Epithelial cell of esophagus (primary cell): ENCODE measurements at places on chromosomes 6 and 20.

DNA sequence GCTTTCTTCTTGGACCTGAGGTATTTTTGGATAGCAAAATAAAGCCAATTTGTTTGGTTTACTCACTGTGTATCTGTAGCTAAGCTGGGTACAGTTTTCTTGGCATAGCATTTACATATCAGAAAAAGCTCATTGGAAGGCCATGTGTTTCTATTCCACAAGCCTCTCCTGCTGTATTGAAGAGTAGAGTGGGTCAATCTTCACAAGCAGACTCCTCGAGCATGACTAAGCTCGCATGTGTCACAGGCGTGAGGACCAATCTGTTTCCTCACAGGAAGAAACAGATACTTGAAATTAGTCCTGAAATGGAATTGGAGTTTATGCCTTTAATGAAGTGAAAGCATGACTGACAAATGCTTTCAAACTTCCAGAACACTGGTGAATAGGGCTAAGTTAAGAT lies 1279.0 kb upstream of the MAP3K7 start:
- DNase-seq = peak; percentile 49

DNA sequence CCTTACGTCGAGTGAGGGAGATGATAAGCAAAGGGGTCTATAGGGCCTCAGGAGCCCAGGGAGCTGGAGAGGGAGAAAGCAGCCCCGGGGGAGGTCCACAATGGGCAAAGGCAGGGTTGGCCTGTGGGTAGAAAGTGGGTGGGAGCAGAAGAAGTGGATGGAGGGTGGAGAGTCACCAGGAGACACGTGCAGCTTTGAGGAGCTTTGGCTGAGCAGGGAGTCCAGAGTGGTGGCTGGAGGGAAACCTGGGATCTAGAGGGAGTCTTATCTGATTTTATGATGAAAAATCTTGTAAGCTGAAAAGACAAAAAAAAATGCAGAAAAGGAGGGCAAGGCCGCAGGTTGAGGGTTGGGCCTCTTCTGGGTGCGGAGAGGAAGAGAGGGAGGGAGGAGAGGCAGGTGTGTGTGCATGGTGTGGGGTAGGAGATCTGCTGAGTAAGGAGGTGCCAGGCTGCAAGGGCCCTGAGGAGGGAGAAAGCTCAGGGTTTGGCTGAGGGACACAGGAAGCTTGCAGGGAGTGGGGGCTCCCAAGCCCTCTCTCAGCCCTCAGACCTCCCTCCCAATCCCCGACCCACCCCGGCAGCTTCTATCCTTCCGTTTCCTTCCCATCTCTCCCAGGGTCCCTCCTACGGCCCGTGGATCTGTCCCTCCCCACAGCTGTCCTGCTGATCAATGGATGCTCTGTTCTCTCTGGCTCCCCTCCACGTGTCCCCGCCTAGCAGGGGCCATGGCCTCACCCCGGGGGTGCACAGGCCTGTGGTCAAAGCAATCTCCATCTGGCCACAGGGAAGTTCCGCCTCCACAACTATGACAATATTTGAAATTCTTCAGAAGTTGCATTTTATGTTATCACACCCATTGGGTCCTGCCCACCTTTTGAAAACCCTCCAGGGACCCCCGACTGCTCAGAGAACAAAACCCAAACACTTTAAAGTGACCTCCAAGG lies 17.1 kb upstream of the BPI start:
- DNase-seq = no peak

- no peak for DNase-seq
Measured at GRCh38 chr20:37933786-37934633, 31.1 kb downstream of the VSTM2L start.

GRCh38 chr6:164102693-164103092 lies 688.2 kb downstream of the QKI start:
- DNase-seq = no peak

GRCh38 chr6:46233129-46233528 lies 62.3 kb upstream of the ENPP5 start:
- DNase-seq = no peak
